ENCODE measurements at places on chromosomes 6 and 20.

DNA sequence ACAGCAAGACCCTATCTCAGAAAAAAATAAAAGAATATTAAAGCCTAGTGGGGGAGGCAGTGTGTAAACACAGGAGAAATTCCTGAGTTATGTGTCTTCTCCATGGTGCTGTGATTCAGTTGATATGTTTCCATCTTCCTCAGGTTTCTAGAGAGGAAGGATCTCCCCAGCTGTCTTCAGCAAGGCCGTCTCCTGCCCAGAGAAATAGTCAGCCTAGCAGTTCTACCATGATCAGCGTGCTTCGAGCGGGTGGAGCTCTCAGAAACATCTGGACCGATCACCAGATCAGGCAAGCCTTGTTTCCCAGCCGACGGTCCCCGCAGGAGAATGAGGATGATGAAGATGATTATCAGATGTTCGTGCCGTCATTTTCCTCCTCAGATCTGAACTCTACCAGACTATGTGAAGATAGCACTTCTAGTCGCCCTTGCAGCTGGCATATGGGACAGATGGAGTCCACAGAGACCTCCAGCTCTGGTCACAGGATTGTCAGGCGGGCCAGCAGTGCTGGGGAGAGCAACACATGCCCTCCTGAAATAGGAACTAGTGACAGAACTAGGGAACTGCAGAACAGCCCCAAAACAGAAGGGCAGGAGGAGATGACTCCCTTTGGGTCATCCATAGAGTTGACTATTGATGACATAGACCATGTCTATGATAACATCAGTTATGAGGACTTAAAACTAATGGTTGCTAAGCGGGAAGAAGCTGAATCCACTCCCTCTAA lies 34.9 kb upstream of the MTHFD1L start:
- DNase-seq: no peak

GRCh38 chr6:81814370-81815076 lies 62.0 kb upstream of the TENT5A start:
- DNase-seq: no peak

GRCh38 chr6:56790414-56790813 lies 147.7 kb upstream of the DST start:
- no peak for DNase-seq

DNA sequence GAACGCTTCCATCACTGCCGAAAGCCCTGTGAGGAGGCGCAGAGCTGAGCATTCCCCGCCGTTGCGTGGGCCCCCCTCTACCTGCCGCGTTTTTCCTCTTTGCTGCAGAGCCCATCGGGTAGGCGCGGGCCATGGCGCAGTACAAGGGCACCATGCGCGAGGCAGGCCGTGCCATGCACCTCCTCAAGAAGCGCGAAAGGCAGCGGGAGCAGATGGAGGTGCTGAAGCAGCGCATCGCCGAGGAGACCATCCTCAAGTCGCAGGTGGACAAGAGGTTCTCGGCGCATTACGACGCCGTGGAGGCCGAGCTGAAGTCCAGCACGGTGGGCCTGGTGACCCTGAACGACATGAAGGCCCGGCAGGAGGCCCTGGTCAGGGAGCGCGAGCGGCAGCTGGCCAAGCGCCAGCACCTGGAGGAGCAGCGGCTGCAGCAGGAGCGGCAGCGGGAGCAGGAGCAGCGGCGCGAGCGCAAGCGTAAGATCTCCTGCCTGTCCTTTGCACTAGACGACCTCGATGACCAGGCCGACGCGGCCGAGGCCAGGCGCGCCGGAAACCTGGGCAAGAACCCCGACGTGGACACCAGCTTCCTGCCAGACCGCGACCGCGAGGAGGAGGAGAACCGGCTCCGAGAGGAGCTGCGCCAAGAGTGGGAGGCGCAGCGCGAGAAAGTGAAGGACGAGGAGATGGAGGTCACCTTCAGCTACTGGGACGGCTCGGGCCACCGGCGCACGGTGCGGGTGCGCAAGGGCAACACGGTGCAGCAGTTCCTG lies 693 bp downstream of the FAM50B start:
- no peak for DNase-seq

- DNase-seq: no peak
Measured at GRCh38 chr6:16544006-16544405, 217.3 kb downstream of the ATXN1 start.

DNA sequence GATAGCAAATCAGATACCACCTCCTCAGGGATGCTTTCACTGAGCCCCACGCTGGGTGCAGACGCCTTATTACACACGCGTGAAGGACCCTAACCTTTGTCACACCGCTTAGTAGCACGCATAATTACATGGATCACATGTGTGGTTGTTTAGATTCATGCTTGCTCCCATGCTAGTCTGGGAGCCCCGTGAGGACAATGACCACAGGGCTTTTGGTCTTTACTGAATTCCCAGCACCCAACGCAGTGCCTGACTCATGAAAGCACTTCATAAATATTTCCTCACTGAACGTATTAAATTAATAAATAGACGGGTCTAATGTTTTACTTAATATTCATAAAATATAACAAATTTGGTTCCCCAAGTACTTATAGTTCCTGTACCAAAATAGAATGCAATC lies 132.5 kb downstream of the ALDH8A1 start:
- DNase-seq: no peak

GRCh38 chr6:24536466-24536865 lies 41.7 kb downstream of the ALDH5A1 start:
- no peak for DNase-seq

GRCh38 chr6:6220718-6221117 lies 99.7 kb downstream of the F13A1 start:
- no peak for DNase-seq

DNA sequence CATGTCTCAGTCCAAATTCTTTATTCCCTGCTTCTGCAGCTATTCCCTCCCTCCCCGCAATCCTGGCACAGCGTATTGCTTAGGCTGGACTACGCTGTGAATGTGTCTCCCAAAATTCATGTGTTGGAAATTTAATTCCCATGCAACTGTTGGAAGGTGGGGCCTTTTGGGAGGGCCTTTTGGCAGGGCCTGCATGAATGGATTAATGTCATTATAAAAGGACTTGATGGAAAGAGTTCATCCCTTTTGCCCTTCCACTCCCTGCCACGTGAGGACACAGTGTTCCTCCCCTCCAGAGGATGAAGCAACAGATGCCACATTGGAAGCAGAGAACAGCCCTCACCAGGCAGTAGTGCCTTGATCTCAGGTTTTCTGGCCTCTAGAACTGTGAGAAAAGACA lies 20.4 kb upstream of the NOTCH4 start:
- DNase-seq: no peak

- DNase-seq: peak; percentile 53
Measured at GRCh38 chr6:3456898-3457709, at the start of gene SLC22A23. SLC22A23 (minus strand) TSS chr6:3457050; CDS start chr6:3456559, 491 bp downstream.

DNA sequence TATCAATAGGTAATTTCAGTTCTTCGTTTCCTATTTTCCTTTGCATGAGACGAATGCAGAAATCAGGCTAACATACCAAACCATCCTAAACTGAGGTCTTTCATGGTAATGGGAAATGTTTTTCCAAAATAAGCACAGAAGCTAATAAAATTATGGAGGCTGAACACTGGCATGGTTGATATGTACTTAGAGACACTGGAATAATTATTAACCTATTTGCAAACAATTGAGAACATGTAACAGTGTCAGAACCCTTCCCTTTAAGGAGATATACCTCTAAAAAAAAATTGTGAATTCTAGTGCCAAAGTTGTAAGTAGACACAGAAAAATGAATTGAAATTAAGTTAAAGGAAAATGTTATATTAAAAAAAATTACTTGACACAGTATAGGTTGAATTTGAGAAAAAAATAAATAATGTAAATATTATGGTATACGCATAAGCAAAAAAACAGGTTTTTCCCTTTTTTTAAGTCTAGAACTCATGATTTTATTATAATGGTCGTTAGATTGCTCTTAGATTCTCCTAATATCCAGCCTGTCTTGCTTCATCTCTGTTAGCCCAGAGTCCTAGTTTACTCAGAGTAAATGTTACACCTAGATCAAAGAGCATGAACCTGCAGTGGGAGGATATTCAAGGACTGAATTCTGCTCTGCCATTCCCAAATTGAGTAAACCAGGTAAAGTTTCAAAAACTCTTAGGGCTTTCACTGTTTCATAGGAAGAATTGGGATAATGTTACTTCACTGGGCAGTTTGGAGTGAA lies 1.7 kb downstream of the SLC17A2 start:
- no peak for DNase-seq

DNA sequence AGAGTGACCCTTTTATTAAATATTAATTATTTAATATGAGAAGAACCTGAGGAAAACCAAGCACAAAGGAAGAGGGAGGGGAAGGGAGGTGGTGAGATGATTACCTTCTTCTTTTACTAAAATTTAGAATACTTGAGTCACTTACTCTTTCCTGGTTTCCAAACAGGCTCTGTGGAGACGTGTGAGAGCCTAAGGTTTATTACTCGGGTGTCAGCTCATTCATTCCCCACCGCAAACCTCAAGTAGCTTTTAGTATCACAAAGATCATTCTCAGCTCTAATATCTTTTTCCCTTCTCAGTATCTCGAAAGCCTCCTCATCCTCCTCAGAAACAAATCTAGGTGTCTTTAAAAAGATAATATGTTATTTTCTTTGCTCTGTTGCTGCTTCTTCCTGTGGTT lies 497.2 kb upstream of the JARID2 start:
- no peak for DNase-seq

- no peak for DNase-seq
Measured at GRCh38 chr20:4545526-4545925, 176.2 kb upstream of the PRND start.

- DNase-seq: no peak
Measured at GRCh38 chr6:160036331-160036695, 67.4 kb downstream of the IGF2R start.

DNA sequence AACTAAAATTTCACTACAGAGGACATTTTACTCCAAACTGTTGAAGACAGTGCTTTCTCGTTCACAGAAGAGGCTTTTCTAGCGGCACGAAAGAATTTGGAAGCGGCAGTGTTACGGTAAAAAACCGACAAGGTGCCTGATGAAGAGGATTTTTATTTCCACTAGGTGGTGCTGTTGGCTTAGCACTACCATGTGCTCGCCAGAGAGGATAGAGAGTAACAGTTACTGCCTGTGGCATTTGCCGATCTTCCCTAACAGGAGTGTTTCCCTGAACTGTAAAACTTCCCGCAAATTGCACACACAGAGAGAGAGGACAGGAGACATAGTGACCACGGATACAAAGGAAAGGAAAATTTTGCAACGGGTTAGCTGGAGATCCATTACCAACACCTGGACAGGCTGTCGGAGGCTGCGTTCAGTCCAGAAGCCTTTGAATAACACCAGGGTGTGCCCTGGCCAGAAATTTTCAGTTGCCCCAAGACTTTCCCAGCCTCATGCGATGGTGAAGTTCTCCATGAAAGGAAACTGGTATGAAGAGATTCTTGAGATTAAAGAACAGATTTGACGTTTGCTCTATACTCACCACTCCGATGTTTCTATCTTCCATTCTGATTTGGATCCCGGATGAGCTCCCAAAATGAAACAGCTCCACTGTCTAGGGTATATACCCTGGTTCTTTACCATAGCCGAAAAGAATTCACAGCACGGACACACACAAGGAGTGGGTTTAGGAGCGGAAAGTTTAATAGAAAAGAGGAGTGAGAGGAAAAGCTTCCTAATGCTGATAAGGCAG lies 48.1 kb downstream of the HLA-DPB1 start:
- peak; percentile 7 for DNase-seq

DNA sequence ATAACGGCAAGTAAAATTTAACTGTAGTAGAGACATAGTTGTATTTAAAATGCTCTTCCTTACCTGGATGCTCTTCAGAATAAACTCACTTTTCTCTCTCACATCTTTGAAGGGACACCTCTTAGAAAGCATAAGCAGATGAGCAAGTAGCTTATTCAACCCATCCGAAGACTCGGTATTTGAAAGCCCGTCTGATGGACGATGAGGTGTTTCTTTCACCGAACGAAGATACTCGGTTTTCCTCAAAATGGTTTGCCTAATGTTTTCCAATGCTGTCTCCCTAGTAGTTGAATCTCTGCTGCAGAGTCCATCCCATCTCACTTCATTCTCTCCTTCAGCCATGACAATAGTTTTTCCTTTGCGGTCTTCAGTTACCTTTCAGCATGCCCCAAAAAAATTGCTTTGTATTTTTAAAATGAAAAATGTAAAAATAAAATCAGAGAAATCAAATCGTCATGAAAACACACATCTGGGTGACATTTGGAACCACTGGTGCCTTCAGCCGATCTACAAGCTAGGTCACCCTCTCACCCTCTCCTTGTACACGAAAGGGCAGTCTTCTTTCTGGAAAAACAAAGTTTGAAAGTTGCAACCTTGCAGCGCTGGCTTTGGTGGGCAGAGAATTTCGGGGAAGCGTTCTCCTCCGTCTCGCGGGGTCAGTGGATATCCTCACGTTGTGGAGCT lies 772 bp downstream of the SESN1 start:
- no peak for DNase-seq

DNA sequence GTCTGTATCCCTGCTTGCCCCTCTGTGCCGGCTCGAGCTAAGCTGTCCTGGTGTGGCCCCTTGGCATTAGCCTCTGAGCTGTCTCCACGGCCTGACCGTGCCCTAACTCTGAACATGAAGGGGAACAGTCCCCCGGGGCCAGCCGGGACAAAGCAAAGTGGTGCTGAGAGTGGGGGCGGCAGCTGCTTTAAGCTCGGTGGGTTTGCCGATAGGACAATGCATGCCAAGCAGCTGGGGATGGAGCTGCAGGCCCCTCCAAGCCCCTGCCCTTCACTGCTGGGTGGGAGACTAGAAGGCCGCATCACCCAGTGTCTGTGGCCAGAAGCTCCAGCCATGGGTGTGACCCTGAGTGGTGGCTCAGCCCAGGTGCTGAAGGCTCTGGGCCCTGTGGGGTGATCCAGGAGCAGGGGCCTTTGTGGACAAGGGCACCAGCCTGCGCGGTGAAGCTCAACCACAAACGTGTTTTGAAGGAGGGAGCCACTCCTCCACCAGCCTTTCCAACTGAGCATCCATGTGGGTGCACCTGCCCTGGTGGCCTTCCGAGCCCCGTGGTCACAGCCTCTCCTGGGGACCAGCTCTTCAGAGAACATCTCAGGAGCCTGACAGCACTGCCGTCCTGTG lies 242.5 kb downstream of the ERMARD start:
- no peak for DNase-seq

GRCh38 chr6:89433252-89434149 lies 549 bp downstream of the ANKRD6 start:
- no peak for DNase-seq

- no peak for DNase-seq
Measured at GRCh38 chr6:19715167-19715551, 122.0 kb upstream of the ID4 start.

GRCh38 chr6:36232172-36232571 lies 35.6 kb downstream of the BRPF3 start:
- no peak for DNase-seq

GRCh38 chr20:23278172-23278571 lies 72.4 kb upstream of the NXT1 start:
- DNase-seq: no peak

GRCh38 chr6:5986861-5987260 lies 19.9 kb downstream of the NRN1 start:
- DNase-seq: no peak

GRCh38 chr6:161682982-161683381 lies 409.1 kb upstream of the AGPAT4 start:
- no peak for DNase-seq

GRCh38 chr6:71090217-71090616 lies 133.4 kb upstream of the B3GAT2 start:
- DNase-seq: no peak
